Sigmoid colon (tissue), 7 donors: ENCODE measurements at places on chromosomes 6 and 20. TPM values are rescaled to one million over a fixed set of nuclear protein-coding genes. Genes with fewer than 3 reads are reported as not detected.
A peak's percentile ranks its signal among the peaks of the same experiment; 100 is the strongest.

DNA sequence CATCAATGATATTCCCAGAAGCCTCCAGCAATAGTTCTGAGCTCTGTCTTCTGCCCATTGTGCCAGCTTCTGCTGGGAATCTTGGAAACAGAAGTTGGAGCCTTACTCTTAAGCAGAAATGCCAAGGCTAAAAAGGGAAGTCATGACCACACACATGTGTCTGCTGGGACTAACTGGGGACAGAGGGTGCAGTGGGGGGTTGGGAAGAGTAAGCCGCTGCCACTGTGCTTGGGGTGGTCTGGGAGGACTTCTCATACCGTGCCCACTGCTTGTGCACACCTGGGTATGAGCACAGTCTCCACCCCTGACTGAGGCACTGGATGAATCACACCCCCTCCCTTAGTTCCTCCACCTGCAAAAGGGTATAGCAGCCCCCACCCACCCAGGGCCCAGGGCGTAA is 90.7 kb downstream of the CDC5L start:
- DNase-seq = no peak

GRCh38 chr20:10653599-10654249 is 20.1 kb downstream of the JAG1 start:
- DNase-seq = peak; percentile 88

- DNase-seq = no peak
Measured at GRCh38 chr20:45781391-45781931, 10.2 kb downstream of the WFDC3 start.

GRCh38 chr6:64914124-64914523 is 792.9 kb downstream of the EYS start:
- DNase-seq = no peak

DNA sequence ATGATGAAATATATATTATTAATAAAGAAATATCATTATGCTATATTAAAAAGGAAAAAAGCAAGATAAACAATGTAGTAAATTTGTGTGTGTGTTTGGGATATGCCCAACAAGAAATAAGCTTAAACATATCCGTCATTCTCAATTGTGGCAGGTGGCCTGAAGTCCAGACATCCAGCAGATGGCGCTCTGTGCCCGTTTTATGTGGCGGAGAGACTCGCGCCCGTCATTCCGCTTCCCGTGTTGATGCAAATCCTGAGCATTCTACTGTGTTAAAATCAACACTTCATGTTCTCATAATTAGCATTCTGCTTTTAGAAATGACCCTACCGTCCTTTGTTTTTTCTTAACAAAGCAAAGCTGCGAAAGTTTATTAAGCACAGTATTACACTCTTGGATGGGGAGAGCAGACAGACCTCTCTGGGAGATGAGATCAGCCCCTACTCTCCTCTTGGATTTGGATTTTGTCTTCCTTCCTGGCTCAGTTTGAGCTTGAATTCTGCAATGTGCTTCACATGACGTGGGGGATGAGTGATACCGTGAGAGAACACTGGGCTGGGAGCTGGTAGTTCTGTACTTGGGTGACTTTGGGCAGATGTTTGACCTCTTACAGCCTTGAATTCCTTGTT is 125.8 kb downstream of the MCHR2 start:
- DNase-seq = peak; percentile 74

GRCh38 chr20:37827605-37828004 is 75.3 kb upstream of the VSTM2L start:
- no peak for DNase-seq

- no peak for DNase-seq
Measured at GRCh38 chr20:12916699-12917098, 92.1 kb upstream of the SPTLC3 start.

DNA sequence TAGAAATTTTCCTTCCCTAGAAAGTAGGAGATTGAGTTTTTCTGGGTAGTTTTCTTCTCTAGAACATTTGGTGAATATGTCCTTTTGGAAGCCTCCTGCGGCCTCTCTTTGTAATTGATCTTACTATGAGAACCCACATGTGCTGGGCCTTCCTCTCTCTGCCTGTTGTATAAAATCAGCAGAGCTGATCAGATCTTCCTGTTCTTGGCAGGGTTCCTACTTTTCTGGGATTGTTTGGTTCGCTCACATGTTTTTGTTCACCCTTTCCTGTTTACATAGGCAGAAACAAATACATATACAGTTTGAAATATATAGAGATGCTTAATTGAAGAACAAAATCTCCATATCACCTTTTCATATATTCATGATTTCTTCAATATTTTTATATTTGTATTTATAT is 57.8 kb downstream of the IL22RA2 start:
- DNase-seq = no peak

GRCh38 chr20:21075471-21075870 is 30.7 kb downstream of the LINC00237 start:
- no peak for DNase-seq

DNA sequence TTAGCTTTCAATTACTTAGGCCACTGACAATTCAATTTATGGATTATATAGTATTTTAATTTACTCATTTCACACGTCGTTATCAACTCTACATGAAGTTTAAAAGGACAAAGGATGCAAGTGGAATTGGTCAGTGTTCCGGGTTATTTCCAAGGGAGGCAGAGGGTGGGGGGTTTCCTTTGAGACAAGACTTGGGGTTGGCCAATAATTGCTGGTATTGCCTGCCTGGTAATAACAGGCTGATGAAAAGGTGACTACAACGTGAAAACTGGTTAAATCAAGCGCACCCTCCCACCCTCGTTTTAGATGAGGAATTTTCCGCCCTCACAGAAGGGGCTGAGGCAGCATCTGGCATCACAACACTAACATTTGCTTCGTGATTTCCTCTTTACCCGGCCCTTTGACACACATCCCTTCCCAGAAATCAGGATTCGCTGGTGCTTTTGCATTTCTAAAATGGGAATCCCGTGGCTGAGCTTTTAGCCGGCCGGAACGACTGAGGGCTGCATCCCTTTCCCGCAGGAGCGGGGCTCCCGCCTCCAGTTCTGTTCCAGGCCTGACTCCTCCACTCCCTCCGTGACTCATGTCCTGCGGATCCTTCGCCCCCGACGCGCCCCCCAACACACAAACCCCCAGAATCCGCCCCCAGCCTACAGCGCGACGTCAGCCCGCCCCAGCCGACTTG is 999 bp upstream of the PIM1 start:
- no peak for DNase-seq

DNA sequence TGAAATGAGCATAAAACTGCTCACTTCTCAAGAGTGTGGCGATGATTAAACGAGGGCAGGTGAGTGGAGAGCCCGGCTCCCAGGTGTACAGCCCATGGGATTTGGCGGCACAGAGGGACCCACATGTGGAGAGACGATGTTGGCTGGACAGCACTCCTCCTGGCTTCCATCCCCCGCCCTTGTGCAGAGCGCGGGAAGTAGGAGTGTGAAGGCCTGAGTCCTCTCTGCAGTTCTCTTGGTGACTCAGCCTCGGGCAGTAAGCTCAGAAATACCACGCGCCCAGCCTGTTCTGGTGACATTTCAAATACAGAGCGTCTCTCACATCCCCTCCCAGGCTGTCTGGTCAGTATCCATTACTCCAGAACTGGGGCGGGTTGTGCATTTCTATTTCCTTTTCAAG is 94.2 kb upstream of the SRSF6 start:
- DNase-seq = no peak

The PSMA7 gene
- polyA plus RNA-seq = 224 TPM

The DNMT3B gene
- 0.46 TPM for polyA plus RNA-seq

The LCA5 gene
- 0.82 TPM for polyA plus RNA-seq

The CD83 gene
- 0.60 TPM for polyA plus RNA-seq
